ENCODE measurements at places on chromosomes 2 and 18.

DNA sequence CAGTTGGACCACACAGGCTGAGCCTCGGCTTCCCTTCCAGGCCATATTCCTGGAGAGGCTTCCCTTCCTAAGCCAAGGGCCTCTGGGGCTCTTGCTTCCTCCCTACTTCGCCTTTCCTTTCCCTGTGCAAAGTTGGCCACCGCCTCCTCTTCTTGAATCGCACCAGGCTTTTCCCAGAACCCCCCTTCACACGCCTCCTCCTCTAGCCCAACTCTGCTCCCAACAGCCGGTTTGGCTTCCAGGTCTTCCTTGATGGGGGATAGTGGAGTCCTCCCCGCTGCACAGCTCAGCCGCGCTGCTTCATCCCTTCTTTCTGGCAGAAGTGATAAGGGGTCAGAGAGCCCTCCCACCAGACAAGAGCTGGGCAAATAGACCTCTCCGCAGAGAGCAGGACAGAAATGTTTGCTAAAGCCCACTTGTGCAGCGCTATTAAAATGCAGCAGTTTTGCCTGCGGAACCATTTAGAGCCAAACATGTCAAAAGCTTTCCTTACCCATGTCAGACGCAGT, 56.4 kb downstream of the SNORC start:
- H3K27me3 ChIP-seq, result no peaks in the 10 kb centered on the region
- no peak overlapping the region for H3K4me3 ChIP-seq
- no peak overlapping the region for H3K27ac ChIP-seq
- peak; percentile 20 for DNase-seq
- H3K4me1 ChIP-seq, result peaks cover 19% of the 10 kb centered on the region
- H3K36me3 ChIP-seq, result no peaks in the 10 kb centered on the region

DNA sequence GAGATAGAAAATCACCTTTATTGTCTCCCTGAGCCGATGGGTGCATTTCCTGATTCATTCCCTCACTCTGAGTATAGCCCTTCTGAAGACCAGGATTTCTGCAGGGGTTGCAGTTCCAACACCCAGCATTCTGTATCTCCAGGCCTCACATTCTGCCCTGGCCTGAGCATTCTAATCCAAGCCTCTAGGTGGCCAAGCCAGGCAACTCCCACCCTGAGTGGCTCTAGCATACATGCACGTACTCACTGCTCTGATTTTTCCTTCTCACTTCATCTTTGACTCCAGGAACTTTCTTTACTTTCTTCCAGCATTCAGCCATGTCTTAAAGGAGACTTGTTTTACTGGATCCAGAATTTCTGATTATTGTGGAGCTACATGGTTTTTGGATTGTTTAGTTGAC, 100.7 kb upstream of the STK39 start:
- no peaks in the 10 kb centered on the region for H3K36me3 ChIP-seq
- DNase-seq, result no peak
- H3K4me1 ChIP-seq, result peaks cover 22% of the 10 kb centered on the region

- H3K4me3 ChIP-seq, result no peak overlapping the region
- no peaks in the 10 kb centered on the region for H3K4me1 ChIP-seq
- H3K27me3 ChIP-seq, result no peaks in the 10 kb centered on the region
- no peak overlapping the region for H3K27ac ChIP-seq
- no peak for DNase-seq
Measured at GRCh38 chr2:189374481-189374880, 66.8 kb upstream of the WDR75 start.

- no peaks in the 10 kb centered on the region for H3K36me3 ChIP-seq
- DNase-seq, result no peak
- no peak overlapping the region for H3K27ac ChIP-seq
- H3K27me3 ChIP-seq, result no peaks in the 10 kb centered on the region
- H3K4me1 ChIP-seq, result peaks cover 7% of the 10 kb centered on the region
Measured at GRCh38 chr2:3778851-3779495, 75.6 kb downstream of the DCDC2C start.

- DNase-seq, result no peak
- no peaks in the 10 kb centered on the region for H3K4me1 ChIP-seq
- H3K27me3 ChIP-seq, result no peaks in the 10 kb centered on the region
- H3K4me3 ChIP-seq, result no peak overlapping the region
- H3K27ac ChIP-seq, result no peak overlapping the region
- H3K36me3 ChIP-seq, result no peaks in the 10 kb centered on the region
Measured at GRCh38 chr2:109497463-109497862, 116.3 kb downstream of the SEPTIN10 start.

GRCh38 chr2:23207871-23208270, 177.1 kb upstream of the KLHL29 start:
- no peak for DNase-seq
- no peaks in the 10 kb centered on the region for H3K27me3 ChIP-seq
- no peaks in the 10 kb centered on the region for H3K36me3 ChIP-seq
- H3K4me3 ChIP-seq, result no peak overlapping the region
- peaks cover 3% of the 10 kb centered on the region for H3K4me1 ChIP-seq
- H3K27ac ChIP-seq, result no peak overlapping the region

- peaks cover 7% of the 10 kb centered on the region for H3K4me1 ChIP-seq
- H3K4me3 ChIP-seq, result no peak overlapping the region
- peak; percentile 4 for DNase-seq
- H3K27ac ChIP-seq, result no peak overlapping the region
Measured at GRCh38 chr18:60247103-60247502, 125.5 kb downstream of the MC4R start.

DNA sequence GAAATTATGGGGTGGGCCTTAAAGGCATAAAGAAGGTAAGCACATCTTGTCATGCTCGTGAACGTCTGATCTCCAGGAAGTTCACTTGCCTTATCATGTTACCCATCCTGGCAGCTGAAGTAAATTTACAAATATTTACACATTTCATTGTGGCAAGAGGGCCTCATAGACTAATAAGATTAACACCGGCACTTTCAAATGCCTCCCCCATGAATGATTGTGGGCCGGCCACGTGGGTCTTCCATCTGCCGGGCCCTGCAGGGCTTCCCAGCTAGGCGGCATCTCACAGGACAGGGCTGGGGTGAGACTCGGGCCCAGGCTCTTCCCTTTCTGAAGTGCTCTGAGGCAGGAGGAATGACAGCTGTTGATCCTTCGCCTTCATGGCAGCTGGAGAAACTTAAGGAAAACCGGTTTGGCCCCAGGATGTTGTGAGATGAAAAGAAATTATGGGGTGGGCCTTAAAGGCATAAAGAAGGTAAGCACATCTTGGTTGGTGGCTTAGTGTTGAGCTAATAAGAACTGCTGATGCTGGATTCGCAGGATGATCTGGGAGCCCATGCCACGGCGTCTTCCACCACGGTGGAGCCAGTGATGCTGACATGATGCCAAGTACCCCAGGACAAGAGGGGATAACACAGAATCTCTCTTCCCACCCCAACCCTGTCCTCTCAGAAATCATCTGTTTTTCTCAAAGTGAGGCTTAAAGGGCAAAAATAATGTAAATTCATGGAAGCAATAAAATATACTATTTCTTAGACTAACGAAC, 176.3 kb downstream of the SEPTIN10 start:
- no peak overlapping the region for H3K4me3 ChIP-seq
- no peaks in the 10 kb centered on the region for H3K4me1 ChIP-seq
- DNase-seq, result no peak
- no peak overlapping the region for H3K27ac ChIP-seq
